Vagina (tissue), 2 donors: ENCODE measurements at places on chromosomes 5 and 9.
A peak's percentile ranks its signal among the peaks of the same experiment; 100 is the strongest.

DNA sequence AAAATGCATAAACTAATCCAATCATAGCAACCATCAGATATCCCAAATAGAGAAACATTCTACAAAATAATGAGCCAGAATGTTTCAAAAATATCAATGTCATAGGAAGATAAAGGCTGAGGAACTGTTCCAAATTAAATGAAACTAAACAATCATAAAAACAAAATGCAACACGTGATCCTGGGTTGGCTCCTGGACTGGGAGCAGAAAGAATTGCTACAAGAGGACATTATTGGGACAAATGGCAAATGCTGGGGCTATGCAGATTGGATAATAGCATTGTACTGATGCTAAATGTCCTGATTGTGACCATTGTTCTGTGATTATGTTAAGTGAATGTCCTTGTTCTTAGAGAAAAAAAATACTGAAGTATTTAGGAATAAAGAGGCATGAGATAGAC, 54.2 kb upstream of the AKNA start:
- DNase-seq: no peak
- no peaks in the 10 kb centered on the region for H3K27me3 ChIP-seq
- H3K27ac ChIP-seq: no peak overlapping the region
- H3K4me3 ChIP-seq: no peak overlapping the region
- H3K36me3 ChIP-seq: no peaks in the 10 kb centered on the region
- H3K4me1 ChIP-seq: peaks cover 3% of the 10 kb centered on the region

GRCh38 chr5:76565009-76565408, 58.2 kb downstream of the F2RL2 start:
- no peak for DNase-seq
- H3K36me3 ChIP-seq: no peaks in the 10 kb centered on the region
- H3K27ac ChIP-seq: no peak overlapping the region
- H3K4me3 ChIP-seq: no peak overlapping the region
- H3K27me3 ChIP-seq: no peaks in the 10 kb centered on the region
- H3K4me1 ChIP-seq: no peaks in the 10 kb centered on the region

- H3K4me1 ChIP-seq: no peaks in the 10 kb centered on the region
- no peaks in the 10 kb centered on the region for H3K36me3 ChIP-seq
- no peaks in the 10 kb centered on the region for H3K27me3 ChIP-seq
- H3K4me3 ChIP-seq: no peak overlapping the region
- no peak for DNase-seq
Observed at GRCh38 chr5:56545016-56545415, 270.3 kb upstream of the MAP3K1 start.

GRCh38 chr9:2032234-2032633, 17.1 kb downstream of the SMARCA2 start:
- peaks cover 46% of the 10 kb centered on the region for H3K4me1 ChIP-seq
- no peaks in the 10 kb centered on the region for H3K27me3 ChIP-seq
- no peak overlapping the region for H3K27ac ChIP-seq
- peaks cover 29% of the 10 kb centered on the region for H3K36me3 ChIP-seq
- no peak for DNase-seq
- no peak overlapping the region for H3K4me3 ChIP-seq

GRCh38 chr9:98832768-98833089, 25.3 kb downstream of the GALNT12 start:
- H3K4me3 ChIP-seq: no peak overlapping the region
- H3K27me3 ChIP-seq: no peaks in the 10 kb centered on the region

GRCh38 chr9:99307851-99308250, 85.8 kb downstream of the SEC61B start:
- no peaks in the 10 kb centered on the region for H3K27me3 ChIP-seq
- H3K4me1 ChIP-seq: no peaks in the 10 kb centered on the region
- DNase-seq: no peak
- no peaks in the 10 kb centered on the region for H3K36me3 ChIP-seq
- no peak overlapping the region for H3K27ac ChIP-seq
- no peak overlapping the region for H3K4me3 ChIP-seq

- H3K4me3 ChIP-seq: no peak overlapping the region
- DNase-seq: no peak
- no peak overlapping the region for H3K27ac ChIP-seq
- H3K36me3 ChIP-seq: peaks cover 51% of the 10 kb centered on the region
Observed at GRCh38 chr9:137267933-137268355, 9.6 kb upstream of the TOR4A start.

DNA sequence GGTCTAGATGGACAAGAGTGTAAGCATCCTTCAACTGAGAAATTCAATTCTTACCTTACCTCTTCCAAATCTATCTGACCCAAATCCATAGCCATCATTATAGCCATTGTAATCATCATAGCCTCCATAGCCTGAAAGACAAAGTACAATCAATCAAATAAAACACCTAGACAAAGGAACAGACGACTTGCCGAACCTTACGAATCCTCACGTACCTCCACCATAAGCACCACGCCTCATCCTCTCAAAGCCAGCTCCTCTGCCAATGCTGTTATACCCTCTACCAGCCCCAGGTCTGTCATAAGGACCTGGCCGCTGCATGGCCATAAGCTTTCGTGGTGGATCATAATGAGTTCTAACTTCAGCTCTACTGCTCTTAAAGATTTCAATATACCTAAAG, 5.5 kb downstream of the HNRNPH1 start:
- no peaks in the 10 kb centered on the region for H3K27me3 ChIP-seq
- peaks cover 69% of the 10 kb centered on the region for H3K4me1 ChIP-seq
- peaks cover 89% of the 10 kb centered on the region for H3K36me3 ChIP-seq
- DNase-seq: no peak
- H3K4me3 ChIP-seq: no peak overlapping the region
- no peak overlapping the region for H3K27ac ChIP-seq

DNA sequence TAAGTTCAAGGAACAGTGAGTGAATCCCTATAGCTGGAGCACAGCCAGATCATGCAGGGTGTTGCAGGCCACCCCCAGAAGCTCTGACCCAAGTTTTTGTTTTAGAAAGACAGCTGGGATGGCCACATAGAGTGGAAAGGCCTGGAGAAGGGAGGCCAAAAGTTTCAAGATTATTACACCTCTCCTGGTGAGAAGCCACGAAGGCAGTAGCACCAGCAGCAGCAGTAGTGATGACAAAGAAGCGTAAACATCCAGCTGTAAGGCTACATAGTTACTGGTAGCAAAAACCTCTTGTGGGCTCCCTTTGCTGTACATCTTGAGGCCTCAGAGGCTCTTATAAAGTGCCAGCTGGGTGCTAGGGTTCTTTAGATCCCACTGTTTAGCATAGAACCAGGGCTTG, 11.8 kb downstream of the ADAMTSL1 start:
- DNase-seq: no peak
- no peaks in the 10 kb centered on the region for H3K27me3 ChIP-seq
- H3K36me3 ChIP-seq: no peaks in the 10 kb centered on the region

- H3K27ac ChIP-seq: no peak overlapping the region
- no peak overlapping the region for H3K4me3 ChIP-seq
- H3K27me3 ChIP-seq: no peaks in the 10 kb centered on the region
- no peaks in the 10 kb centered on the region for H3K36me3 ChIP-seq
- no peak for DNase-seq
Observed at GRCh38 chr5:118777189-118777736, 211.1 kb downstream of the DTWD2 start.

GRCh38 chr9:6802926-6803325, 45.2 kb downstream of the KDM4C start:
- DNase-seq: no peak
- no peaks in the 10 kb centered on the region for H3K4me1 ChIP-seq
- H3K27ac ChIP-seq: no peak overlapping the region
- H3K36me3 ChIP-seq: no peaks in the 10 kb centered on the region

DNA sequence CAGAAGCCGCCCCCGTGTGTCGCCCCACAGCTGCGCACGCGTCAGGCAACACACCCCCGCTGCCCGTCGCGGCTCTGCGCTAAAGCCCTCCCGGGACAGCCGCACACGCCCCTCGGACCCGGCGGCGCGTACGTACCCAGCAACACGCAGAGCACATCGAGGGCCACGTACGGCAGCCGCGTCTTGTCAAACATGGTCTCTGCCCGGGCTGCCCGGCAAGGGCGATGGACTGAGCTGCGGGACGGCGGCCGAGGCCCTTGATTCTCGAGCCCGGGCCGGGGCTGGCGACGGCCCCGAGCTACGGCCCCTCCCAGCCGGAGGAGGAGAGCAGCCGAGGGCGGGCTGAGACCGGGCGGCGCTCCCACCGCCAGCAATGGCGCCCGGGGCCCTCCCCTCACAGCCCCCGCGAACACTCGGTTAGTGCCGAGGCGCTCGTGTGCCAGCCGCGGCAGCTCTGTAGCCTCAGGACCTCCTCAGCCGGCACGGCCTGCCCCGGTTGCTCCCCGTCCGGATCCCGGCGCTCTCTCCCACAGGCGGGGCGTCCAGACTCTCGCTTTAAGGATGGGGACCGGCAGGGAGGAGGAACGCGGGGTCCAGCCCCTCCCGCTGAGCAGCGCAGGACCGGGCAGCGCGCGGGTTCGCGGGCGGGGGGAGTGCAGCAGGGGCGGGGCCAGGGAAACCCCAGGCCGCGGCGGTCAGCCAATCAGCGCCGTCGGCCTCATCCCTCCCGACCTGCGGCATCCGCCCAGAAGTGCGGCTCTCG, at the start of gene PLPP1:
Gene PLPP1 (minus strand): TSS at position 529 of the 763 bp plus-strand sequence. CDS start 335 bp downstream, at position 194.
- peak; percentile 96 for DNase-seq
- H3K4me1 ChIP-seq: peaks cover 34% of the 10 kb centered on the region
- peak within 1 kb of the TSS; percentile 94 for H3K4me3 ChIP-seq
- no peaks in the 10 kb centered on the region for H3K36me3 ChIP-seq
- H3K27me3 ChIP-seq: no peaks in the 10 kb centered on the region

- no peak for DNase-seq
- H3K27me3 ChIP-seq: no peaks in the 10 kb centered on the region
- H3K4me3 ChIP-seq: no peak overlapping the region
- H3K27ac ChIP-seq: no peak overlapping the region
Observed at GRCh38 chr9:122060481-122060880, 32.6 kb downstream of the TTLL11 start.

DNA sequence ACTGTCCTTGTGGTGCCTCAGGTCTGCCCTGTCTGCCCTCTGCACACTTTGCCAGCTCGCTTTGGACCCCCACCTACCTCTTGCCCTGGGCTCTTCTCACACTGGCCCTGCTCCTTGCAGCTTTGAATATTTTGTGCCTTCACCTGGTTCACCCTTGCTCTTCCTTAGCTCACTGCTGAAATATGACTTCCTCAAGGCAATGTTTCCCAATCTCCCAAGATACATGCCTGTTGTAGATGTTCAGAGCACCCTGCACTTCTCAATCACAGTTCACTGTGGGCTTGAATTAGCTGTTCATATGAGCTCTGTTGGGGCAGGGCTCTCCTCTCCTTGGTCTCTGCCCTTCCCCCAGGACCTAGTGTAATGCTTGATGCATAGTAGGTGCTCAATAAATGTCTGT, 8.0 kb downstream of the AFAP1L1 start:
- no peak overlapping the region for H3K27ac ChIP-seq
- no peaks in the 10 kb centered on the region for H3K27me3 ChIP-seq
- no peak overlapping the region for H3K4me3 ChIP-seq
- H3K4me1 ChIP-seq: peaks cover 6% of the 10 kb centered on the region
- no peak for DNase-seq
- H3K36me3 ChIP-seq: no peaks in the 10 kb centered on the region

GRCh38 chr5:119095611-119096010, 24.7 kb downstream of the DMXL1 start:
- no peak overlapping the region for H3K4me3 ChIP-seq
- H3K36me3 ChIP-seq: no peaks in the 10 kb centered on the region
- peaks cover 8% of the 10 kb centered on the region for H3K4me1 ChIP-seq
- no peak for DNase-seq

- no peaks in the 10 kb centered on the region for H3K27me3 ChIP-seq
- H3K4me3 ChIP-seq: no peak overlapping the region
- DNase-seq: no peak
- no peaks in the 10 kb centered on the region for H3K36me3 ChIP-seq
- H3K27ac ChIP-seq: no peak overlapping the region
- no peaks in the 10 kb centered on the region for H3K4me1 ChIP-seq
Observed at GRCh38 chr9:111615928-111616327, 15.2 kb upstream of the DNAJC25 start.

- no peak overlapping the region for H3K27ac ChIP-seq
- no peak for DNase-seq
- no peak overlapping the region for H3K4me3 ChIP-seq
- H3K36me3 ChIP-seq: no peaks in the 10 kb centered on the region
- no peaks in the 10 kb centered on the region for H3K27me3 ChIP-seq
- no peaks in the 10 kb centered on the region for H3K4me1 ChIP-seq
Observed at GRCh38 chr9:4225291-4226028, 74.4 kb downstream of the GLIS3 start.

- DNase-seq: no peak
- no peak overlapping the region for H3K27ac ChIP-seq
- H3K27me3 ChIP-seq: no peaks in the 10 kb centered on the region
- H3K4me1 ChIP-seq: no peaks in the 10 kb centered on the region
- H3K36me3 ChIP-seq: no peaks in the 10 kb centered on the region
Observed at GRCh38 chr9:120212853-120213200, 367.1 kb downstream of the CDK5RAP2 start.

DNA sequence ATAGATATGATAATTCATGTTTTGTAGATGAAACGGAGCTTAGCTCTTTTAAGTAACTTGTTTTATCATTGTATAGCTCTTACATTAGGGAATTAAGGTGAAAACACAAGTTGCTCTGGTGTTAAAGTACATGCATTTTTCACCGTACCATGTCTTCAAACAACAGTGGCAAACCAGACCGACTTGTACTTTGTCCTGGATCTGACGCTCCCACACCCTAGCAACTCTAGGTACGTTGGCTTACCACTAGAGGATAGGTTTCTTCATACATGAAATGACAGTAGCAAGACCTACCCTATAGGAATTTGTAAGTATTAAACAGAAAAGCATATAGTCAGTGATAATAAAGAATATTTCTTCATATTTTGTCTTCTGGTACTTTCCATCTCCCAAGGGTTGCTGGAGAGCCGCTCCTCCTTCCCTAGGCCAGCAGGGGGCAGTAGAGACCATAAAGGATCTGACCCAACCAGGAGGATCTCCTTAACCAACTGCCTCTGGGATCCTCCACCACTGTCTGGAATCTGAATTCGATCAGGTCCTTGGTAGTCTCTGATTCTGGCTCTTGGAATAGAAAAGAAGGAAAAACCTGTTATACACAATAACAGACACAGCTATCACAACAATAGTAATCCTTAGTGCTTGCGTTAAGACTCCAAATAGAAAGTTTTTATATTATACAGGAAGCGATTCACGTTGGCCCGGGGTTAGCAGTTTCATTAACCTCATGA, 136.7 kb downstream of the CAVIN4 start:
- no peaks in the 10 kb centered on the region for H3K27me3 ChIP-seq
- DNase-seq: no peak
- no peak overlapping the region for H3K27ac ChIP-seq
- no peaks in the 10 kb centered on the region for H3K4me1 ChIP-seq

DNA sequence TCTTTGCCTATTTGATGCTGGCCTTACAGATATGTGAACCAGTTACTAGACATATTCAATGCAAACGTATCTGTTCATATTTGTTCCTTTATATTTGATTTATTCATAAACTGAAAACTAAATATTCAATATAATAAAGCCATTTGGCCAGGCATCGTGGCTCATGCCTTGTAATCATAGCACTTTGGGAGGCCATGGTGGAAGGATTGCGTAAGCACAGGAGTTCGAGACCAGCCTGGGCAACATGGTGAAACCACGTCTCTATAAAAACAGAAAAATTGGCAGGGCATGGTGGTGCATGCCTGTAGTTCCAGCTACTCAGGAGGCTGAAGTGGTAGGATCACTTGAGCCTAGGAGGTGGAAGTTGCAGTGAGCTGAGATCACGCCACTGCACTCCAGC, 49.2 kb upstream of the CTNNAL1 start:
- no peak overlapping the region for H3K27ac ChIP-seq
- H3K4me1 ChIP-seq: no peaks in the 10 kb centered on the region
- H3K27me3 ChIP-seq: no peaks in the 10 kb centered on the region

GRCh38 chr5:149170299-149170698, 29.0 kb downstream of the ABLIM3 start:
- no peak overlapping the region for H3K27ac ChIP-seq
- H3K27me3 ChIP-seq: no peaks in the 10 kb centered on the region
- no peaks in the 10 kb centered on the region for H3K36me3 ChIP-seq
- peaks cover 29% of the 10 kb centered on the region for H3K4me1 ChIP-seq
- H3K4me3 ChIP-seq: no peak overlapping the region
